ENCODE measurements at places on chromosomes 3 and 15.
A peak's percentile ranks its signal among the peaks of the same experiment; 100 is the strongest.

DNA sequence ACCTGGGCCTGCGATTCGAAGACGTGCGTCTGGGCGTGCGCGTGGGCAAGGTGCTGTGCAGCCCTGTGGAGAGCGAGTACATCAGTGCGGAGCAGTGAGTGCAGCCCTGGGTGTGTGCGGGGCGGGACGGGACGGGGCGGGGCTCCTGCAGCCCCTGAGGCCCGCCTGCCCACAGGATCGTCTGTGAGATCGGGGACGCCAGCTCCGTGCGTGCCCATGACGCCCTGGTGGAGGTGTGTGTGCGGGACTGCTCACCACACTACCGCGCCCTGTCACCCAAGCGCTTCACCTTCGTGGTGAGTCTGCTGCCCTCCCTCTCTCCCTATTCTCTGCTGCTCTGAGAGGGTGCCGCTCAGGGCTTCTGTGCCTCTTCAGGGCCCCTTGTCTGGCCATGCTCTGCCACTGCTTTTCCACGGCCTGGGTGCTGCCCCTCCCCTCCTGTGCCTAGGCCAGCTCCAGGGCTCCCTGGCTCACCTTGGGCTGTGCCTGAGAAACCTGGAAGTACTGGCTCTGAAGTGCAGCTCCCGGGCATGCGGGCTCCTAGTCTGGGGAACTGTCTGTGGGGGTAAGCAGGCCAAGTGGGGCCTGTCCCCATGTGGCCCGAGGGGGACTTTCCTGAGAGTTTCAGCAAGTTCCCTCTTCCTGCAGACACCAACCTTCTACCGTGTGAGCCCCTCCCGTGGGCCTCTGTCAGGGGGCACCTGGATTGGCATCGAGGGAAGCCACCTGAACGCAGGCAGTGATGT is 31.8 kb downstream of the PLXNA1 start:
- no peak for DNase-seq

- DNase-seq = no peak
Observed at GRCh38 chr15:47374222-47374621, 343.1 kb upstream of the SEMA6D start.

GRCh38 chr15:82751308-82751707 is 41.6 kb upstream of the AP3B2 start:
- DNase-seq = no peak

- no peak for DNase-seq
Observed at GRCh38 chr15:76340198-76340802, 3.7 kb downstream of the ISL2 start.

- no peak for DNase-seq
Observed at GRCh38 chr3:101038393-101038792, 45.2 kb upstream of the ABI3BP start.

- no peak for DNase-seq
Observed at GRCh38 chr3:144241404-144241803, 269.8 kb downstream of the DIPK2A start.

- DNase-seq = no peak
Observed at GRCh38 chr15:93231261-93231925, 142.4 kb upstream of the RGMA start.

DNA sequence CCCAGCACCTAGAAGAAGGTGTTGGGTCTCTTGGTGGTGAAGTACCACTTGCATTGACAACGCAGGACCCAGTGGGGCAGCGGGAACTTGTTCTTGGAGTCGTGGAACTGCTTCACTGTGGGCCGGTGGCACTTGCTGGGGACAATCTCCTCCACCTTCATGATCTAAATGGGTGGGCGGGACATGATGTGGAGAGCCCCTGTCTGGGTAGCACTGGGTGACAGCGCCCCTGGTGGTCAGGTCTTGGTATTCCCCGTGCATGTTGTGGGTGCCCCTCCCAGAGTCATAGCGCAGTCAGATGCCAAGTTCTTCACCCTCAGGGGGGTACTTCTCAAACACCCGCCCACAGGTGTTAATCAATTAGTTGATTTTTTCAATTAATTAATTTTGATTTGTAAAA is 60.2 kb downstream of the AGBL1 start:
- no peak for DNase-seq

GRCh38 chr3:111332488-111333080 is 209.4 kb upstream of the CD96 start:
- no peak for DNase-seq

- peak; percentile 94 for DNase-seq
Observed at GRCh38 chr15:75349851-75350588, 3.2 kb downstream of the NEIL1 start.

DNA sequence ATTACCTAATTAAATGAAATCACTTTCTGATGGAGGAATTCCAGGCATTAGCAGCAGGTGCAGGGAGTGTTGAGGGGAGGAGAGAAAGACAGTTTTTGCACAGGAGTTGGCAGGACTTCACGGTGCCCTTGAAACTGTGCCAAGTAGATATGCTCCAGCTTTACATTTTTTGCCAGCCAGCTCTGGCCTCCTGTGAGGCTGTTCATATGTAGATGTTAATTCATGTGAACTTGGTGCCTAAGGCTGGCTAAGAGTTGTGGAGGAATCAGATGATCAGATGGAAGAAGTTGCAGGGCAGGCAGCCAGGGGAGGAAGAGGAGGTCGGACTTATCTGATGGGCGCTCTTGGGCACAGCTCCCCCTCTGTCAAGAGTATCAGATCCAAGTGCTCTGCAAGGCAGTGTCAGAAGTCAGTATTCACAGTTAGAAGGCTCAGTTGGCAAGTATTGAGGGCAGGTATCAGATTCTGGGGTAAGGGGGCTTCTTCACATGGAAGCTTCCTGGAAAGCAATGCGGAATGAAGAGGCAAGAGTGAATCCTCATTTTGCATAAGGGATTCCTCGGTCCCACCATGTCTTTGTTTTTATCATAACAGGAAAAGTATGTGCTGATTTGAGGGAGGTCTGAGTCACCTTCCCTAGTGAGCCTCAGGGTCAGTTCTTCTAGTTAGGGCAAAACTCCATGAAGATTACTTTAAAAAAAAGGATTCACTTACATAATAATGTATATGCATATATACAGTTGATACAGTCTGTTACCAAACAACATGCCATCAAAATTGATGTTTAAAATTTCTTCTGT is 172.6 kb upstream of the UMPS start:
- DNase-seq = no peak

- no peak for DNase-seq
Observed at GRCh38 chr15:39417366-39418134, 163.3 kb upstream of the THBS1 start.

DNA sequence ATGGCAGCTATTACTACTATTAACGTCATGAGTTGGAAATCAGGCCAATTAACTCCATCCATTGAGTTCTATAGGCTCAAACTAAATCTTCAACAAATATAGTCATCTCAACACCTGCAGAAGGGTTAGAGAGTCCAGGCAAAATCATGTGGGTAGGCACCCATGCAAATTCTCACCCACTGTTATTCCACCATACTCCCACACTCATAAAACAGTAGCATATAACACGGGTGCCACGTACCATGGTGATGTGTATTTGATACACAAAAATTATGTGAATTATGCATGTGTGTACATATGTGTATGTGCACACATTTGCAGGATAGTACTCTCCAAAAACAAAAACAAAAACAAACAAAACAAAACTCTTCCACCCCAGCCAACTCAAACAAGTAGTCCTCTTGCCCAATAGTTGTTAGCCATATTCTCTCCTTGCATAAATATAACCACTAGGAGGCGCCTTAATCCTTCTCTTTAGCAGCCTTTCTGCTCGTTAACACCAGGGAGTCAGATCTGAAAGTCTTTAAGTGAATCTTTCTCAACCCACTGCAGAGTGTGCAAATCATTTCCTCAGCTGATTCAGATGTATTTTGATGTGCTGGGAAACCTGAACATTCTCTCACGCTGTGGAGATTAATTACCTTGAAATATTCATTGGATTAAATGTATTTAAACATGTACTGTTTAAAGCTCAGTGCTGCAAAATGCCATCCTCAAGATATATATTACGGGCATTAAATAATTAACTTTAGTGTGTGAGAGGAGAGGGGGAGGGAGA is 38.0 kb upstream of the COPB2 start:
- DNase-seq = no peak

All from natural killer cell treated with Interleukin-12 subunit alpha and Interleukin-12 subunit beta and Interleukin-15 and Interleukin-18, amount 100 ng/mL, for 72 hours (primary cell).